ENCODE measurements at places on chromosomes 4 and X.

DNA sequence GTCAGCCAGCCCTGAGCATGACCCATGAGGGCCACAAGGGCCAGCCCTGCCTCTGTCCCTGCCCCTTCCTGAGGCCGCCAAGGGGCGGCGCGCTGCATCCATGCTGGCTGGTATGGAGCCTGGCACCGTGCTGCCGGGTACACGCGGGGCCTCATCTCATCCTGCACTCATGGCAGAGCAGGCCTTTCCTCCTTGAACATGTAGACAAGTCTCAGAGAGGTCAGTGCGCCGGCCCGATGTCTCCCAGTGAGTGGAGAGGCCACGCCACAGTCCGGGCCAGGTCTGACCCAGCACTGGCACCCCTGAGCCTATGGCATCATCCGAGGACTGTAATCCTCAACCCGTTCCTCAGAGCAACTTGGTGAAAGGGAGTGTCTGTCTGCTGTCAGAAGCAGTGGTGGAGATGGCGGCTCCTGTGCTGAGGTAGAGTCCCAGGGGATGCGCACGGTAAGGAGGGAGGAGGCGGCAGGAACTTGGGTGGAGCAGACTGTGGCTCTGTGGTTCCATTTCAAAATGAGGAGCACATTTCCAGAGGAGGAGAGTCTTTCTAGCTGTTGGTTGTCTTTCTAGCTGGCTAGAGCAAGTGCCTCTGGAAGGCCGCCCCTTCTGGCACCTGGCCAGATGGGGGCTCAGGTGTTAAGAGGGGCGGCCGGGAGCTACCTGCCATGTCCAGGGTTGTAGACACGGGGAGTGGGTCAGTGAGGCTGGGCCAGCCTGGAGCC is 32.8 kb downstream of the TRMT44 start:
- DNase-seq, result no peak

DNA sequence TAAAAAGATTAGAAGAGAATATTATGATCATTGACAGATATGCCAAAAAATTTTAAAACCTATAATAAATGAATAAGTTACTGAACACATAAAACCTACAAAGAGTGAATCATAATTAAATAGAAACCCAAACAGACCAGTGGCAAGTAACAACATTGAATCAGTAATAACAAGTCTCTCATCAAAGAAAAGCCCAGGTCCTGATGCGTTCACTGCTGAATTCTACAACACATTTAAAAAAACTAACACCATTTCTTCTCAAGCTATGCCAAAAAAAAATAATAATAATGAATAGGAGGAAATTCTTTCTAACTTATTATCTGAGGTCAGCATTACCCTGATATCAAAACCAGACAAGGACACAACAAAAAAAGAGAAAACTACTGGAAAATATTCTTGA is 30.6 kb downstream of the ACTRT1 start:
- no peak for DNase-seq

GRCh38 chr4:158724637-158725036 is 1.4 kb upstream of the PPID start:
- DNase-seq, result no peak

DNA sequence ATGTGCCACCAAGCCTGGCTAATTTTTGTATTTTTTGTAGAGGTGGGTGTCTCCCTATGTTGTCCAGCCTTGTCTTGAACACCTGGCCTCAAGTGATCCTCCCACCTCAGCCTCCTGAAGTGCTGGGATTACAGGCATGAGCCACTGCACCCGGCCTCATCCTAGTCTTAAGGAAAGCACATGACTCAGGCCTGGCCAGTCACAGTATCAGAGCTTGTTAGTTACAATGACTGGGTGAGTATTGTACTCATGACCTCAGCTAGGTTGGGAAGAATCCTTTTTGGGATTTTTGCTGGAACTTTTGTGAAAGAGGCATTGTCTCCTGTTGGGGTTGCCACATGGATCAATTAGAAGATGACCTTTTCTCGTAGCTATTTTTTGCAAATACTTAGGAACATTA is 292.8 kb downstream of the RAPGEF2 start:
- no peak for DNase-seq

- DNase-seq, result no peak
Measured at GRCh38 chr4:36288731-36289426, 7.5 kb downstream of the DTHD1 start.

DNA sequence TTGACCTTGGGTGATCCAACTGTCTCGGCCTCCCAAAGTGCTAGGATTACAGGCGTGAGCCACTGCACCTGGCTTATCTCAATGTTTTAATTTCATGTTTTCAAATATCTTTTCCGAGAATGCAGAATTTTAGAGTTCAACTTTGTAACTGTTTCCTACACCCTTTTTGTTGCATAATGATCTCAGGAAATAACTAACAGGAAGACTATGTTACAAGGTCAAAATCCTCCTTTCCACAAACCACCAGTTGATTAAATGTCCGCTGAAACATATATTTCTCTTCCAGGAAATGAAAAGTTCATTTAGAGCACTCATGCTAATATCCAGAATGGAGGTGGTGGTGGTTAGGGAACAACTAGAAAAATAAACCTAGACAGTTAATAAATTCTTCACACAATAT is 377.8 kb downstream of the PPP4R3C start:
- no peak for DNase-seq

DNA sequence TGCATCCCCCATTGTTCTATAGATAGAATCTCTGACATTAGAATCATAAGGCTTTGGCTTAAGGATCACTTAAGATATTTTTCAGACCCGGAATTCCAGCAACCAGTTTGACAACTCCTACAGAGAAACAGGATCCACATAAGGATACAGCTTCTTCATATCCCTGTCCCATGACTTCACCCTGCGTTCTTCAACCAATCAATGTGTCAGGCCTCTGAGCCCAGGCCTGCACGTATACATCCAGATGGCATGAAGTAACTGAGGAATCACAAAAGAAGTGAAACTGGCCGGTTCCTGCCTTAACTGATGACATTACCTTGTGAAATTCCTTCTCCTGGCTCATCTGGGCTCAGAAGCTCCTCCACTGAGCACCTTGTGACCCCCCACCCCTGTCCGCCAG is 85.1 kb downstream of the MFAP3L start:
- no peak for DNase-seq

- no peak for DNase-seq
Measured at GRCh38 chrX:34563804-34564203, 93.3 kb downstream of the TMEM47 start.

DNA sequence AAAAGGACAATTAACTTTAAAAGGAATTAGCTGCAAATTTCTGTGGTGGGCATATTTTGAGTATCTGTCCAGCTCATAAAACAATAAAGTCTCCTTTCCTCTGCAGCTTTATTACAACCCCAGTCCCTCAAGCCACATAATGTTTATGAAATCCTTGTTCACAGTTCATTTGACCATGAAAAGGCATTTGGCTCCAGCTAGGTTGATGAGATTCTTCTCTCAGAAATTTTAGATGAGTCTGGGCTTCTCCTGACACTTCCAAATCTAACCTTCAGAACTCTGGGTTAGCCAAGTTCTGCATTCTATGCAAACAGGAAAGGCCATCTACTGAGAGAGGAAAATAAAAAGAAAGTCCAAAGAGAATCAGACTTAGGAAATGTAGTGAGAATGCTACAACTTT is 156.8 kb downstream of the GRXCR1 start:
- DNase-seq, result no peak

GRCh38 chr4:101724093-101724492 is 66.4 kb upstream of the BANK1 start:
- DNase-seq, result no peak

GRCh38 chr4:77194989-77195388 is 38.0 kb downstream of the CCNG2 start:
- no peak for DNase-seq

- DNase-seq, result no peak
Measured at GRCh38 chr4:147543034-147543433, 62.1 kb downstream of the EDNRA start.
